ENCODE measurements at places on chromosomes 4 and X.

GRCh38 chr4:106486533-106486932 is 118.0 kb upstream of the GIMD1 start:
- no peak for DNase-seq

DNA sequence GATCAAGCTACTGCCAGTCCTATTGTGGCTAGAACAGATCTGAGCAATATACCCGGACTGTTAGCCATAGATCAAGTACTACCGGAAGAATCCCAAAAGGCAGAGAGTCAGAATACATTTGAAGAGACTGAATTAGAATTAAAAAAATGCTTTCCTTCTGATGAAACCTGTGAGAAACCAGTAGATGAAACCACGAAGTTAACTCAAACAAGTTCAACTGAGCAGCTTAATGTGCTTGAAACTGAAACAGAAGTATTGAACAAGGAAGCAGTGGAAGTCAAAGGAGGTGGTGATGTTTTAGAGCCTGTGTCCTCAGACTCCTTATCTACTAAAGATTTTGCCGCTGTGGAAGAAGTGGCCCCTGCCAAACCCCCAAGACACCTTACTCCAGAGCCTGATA is 46.8 kb downstream of the WDR44 start:
- no peak for DNase-seq

- DNase-seq: no peak
These were observed 57.6 kb upstream of the LGI2 start for GRCh38 chr4:25088093-25088952.

GRCh38 chrX:118534716-118535493 is 39.3 kb downstream of the DOCK11 start:
- DNase-seq: no peak

DNA sequence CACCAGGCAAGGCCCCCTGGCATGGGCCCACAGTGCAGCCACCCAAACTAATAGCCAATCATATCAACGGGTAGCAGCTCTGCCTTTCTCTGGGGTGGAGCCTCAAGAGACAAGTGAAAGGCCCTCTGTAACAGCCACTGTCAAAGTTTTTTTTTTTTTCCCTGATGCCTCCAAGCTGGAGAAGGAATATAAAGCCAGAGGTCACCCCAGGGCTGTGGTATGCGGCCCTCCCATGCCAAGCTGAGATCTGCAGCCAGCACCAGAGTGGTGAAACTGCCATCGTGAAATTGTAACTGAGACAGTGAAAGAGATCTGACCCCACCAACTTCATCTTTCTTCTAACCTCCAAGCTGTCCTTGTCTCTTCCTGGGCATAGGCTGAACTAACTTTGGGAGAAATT is 407.0 kb downstream of the KLHL4 start:
- DNase-seq: no peak

DNA sequence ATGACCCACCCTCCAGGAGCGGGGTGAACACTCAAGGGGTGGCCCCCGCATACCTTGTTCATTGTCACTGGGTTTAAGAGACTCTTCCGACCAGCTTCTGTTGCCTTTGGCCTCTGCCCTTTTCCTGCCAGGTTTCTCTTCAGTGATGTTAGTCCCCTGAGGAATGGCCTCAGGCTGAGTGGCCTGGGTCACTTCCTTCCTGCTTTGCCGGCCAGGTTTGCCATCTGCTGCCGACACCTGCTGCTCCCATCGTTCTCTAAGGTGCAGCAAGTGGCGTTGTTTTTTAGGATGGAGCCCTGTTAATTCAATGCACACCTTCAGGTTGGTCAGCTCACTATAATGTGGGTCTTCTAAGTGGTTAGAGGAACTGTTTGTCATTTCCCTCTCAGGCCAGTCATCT is 34.2 kb downstream of the BCOR start:
- no peak for DNase-seq

- DNase-seq: no peak
These were observed 68.6 kb upstream of the QRFPR start for GRCh38 chr4:121449416-121449815.

DNA sequence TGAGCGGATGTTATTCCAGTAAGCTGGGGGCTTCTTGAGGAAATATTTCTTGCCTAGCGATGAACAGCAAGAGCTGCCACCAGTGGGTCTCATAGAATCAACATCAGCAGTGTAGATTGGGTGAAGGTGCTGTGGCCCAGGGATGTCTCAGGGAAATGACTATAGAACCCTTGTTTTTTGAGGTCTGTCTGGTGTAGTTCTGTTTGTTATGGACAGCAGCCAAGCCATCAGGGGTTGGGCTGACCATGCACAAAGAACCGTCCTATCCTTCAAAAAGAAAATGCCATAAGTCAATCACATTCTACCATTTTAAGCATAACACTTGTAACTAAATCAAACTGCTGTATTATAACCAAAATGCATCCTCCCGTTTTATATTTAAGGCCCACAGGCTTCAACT is 17.3 kb upstream of the C1GALT1C1 start:
- DNase-seq: no peak

DNA sequence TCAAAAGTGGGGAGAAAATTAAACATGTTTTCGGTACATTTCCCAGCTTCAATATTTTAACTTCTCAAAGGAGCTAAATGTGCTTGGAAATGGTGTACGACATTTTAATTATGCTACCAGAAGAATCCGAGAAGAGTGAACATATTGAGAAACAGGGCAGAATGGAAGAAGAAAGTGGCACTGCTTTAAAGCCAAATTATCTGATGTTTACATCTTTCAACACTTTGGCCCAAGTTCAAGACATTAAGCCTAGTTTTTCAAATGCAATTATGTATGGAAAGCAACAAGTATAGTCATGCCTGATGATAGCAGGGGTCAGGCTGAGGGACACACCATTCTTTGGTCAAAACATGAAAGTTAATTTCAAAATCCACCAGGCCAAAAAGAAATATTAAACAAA is 577.9 kb upstream of the ZFP42 start:
- DNase-seq: no peak

DNA sequence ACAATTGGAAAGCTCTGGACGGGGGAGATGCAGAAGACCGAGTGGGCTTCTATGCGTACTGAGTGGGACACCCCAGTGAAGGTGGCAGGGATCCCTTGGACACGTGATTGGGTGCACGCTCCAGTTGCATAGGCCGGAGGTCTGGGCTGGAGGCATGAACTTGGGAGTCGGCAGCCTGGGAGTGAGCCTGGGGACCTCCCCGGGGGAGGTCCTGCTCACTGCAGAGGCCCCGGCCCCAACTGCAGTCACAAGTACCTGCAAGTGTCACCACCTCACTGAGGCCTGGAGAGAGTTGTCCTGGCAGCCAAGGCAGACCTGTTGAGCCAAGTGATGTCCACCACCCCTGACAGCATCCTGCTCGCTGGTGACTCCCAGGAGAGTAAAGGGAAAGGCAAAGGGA is 49.3 kb upstream of the HMX1 start:
- no peak for DNase-seq

- no peak for DNase-seq
These were observed 128.2 kb upstream of the RASGEF1B start for GRCh38 chr4:81599742-81600380.

DNA sequence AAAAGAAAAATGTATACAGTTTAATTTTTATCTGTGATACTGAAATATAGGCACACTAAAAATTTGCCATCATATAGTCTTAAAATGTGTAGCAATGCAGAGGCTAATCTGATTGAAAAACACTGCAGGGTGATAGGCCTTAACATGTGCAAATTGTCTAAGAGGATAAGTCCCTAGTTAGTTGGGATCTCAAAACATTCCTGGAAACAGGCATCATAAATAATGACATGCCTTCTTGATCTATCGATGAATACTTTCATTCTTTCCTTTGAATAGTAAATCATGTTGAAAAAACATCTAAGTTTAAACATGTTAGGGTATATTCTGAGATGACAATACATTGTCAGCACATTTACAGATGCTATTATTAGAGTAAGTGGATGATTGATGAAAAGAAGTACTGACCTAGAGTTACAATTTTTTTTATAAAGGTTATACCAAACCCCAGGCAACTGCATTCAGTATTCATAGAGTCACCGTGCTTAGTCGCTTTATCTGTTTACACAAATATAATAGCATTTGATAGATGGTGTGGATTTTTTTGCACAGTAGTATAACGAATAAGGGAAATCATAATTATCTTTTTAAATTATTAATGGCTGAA is 668.2 kb upstream of the ADGRL3 start:
- DNase-seq: no peak

GRCh38 chr4:38470735-38471262 is 193.2 kb upstream of the KLF3 start:
- no peak for DNase-seq

- no peak for DNase-seq
These were observed 79.6 kb downstream of the SMIM20 start for GRCh38 chr4:25993395-25994185.

GRCh38 chrX:150326541-150327247 is 36.4 kb upstream of the MAMLD1 start:
- no peak for DNase-seq

DNA sequence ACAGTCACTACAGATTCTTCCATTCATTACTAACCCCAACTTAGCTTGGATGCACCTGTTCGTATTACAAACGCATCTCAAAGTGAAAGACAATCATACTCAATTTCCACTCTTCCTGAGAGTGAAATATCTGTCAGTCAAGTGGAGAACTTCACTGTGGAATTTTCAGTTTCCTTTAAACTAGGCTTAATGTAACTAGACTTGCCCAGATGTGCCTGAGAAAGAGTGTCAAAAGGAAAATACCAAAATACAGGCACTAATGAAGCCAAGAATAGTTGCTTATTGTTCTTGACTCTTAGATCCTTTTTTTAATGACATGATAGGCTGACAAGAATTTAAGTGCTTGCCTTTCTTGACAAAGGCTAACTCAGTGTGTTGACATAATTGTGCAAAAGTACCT is 72.4 kb upstream of the NR3C2 start:
- no peak for DNase-seq

- no peak for DNase-seq
These were observed 587.2 kb downstream of the EPHA5 start for GRCh38 chr4:65083076-65083475.

DNA sequence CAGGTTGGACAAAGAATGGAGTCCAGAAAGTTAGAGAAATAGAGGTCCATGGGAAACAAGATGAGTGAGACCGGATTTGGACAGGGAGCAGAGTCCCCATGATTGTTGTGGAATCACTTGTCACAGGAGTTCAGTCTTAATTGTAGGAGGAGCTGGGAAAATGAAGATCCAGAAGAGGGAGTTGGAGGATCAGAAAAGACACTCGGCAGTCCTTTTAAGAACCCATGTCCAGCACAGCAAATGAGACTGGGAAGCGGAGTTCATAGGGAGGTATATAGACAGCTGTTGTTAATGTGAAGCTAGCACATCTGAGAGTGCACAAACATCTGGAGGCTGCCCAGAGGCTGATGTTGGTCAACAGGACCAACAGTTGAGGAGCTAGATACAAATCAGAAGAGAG is 111.4 kb upstream of the RXFP1 start:
- DNase-seq: no peak

DNA sequence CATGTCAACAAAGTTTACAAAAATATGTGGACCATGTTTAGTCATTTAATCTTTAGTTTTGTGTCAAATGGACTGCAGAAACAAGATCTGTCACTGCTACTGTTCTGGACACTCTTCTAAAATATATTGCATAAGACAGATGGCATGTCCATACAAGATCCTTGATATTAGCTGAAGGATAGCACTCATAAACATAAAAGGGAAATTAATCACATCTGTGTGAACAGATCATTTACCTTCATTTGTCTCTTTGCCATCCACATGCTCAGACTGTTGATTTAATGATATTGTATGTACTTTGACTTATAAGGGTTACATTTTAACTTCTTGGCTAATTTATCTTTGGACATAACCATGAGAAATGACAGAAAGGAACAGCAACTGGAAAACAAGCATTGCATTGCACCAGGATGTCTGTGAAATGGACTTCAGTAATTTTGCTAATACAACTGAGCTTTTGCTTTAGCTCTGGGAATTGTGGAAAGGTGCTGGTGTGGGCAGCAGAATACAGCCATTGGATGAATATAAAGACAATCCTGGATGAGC is at the start of gene UGT2B7:
Gene UGT2B7 (plus strand): TSS at position 364 of the 546 bp plus-strand sequence. CDS start 47 bp downstream, at position 411.
- no peak for DNase-seq

- peak; percentile 41 for DNase-seq
These were observed 75.8 kb downstream of the STIM2 start for GRCh38 chr4:26936284-26937065.

- DNase-seq: no peak
These were observed 31.5 kb downstream of the GRSF1 start for GRCh38 chr4:70808151-70808550.

DNA sequence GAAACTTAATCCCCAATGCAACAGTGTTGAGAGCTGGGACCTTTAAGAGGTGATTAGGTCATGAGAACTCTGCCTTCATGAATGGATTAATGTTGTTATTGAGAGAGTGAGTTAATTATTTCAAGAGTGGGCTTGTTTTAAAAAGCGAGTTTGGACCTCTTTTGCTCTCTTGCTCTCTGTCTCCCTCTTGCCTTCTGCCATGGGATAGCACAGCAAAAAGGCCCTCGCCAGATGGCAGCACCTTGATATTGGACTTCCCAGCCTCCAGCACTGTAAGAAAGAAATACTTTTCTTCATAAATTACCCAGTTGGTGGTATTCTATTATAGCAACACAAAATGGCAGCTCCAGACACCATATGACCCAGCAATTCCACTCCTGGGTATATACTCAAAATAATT is 7.0 kb upstream of the ATP6AP2 start:
- peak; percentile 35 for DNase-seq

- DNase-seq: no peak
These were observed 6.4 kb downstream of the TCEAL8 start for GRCh38 chrX:103248553-103248952.

- DNase-seq: no peak
These were observed 41.9 kb downstream of the CNGA1 start for GRCh38 chr4:47974566-47974965.

DNA sequence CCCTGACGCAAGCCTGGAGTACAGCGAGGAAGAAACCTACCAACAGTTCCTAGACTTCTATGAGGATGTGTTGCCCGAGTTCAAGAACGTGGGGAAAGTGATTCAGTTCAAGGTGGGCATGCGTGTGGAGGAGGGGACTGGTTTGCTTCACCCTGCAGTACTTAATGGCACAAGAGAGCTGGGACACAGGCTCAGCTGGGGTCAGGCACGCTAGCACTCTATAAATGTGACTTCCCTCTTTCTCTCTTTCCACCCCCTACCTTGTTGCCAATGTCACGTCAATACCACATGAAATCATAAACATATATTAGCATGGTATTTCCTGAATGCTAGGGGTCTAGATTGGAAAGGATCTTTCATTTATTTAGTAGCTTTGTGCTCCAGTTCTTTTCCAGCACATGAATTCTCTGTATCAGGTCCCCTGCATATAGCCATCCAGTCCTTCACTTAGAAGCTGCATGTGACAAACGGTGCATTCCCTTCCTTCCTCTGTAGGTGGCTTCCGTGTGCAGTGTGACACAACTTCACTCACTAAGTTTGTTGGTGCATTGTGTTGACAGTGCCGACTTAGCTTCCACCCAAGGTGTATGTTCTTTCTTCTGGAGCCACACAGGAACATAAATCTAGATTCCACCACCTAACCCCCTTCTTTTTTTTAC is 25.6 kb downstream of the ZRSR2 start:
- no peak for DNase-seq

GRCh38 chr4:91734682-91735081 is 569.1 kb upstream of the GRID2 start:
- DNase-seq: no peak

Measured in CMK (cell line).